Hindlimb muscle (tissue), 1 donor: ENCODE measurements at places on chromosomes 2 and 18.
A peak's percentile ranks its signal among the peaks of the same experiment; 100 is the strongest.

- no peak for DNase-seq
Observed at GRCh38 chr2:199395311-199395710, 62.4 kb downstream of the SATB2 start.

- DNase-seq, result no peak
Observed at GRCh38 chr18:73927496-73927895, 220.1 kb downstream of the FBXO15 start.

DNA sequence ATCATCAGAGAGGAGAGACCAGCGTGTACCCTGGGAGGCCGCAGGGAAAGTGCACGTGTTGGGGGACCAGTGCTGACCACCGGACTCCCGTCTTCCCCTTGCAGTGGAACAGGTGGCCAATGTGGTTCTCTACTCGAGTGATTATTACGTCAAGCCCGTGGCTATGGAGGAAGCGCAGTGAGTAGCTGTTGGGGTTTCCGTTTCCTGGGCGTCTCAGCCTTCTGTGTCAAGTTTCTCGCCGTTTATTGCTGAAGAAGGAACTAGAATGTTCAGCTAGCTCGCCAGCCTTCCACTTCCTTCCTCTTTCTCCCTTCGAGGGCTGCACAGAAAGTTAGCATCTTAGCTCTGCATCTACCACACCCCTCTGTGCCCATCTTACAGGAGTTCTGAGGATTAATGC, 22.8 kb upstream of the DGKD start:
- peak; percentile 40 for DNase-seq

- DNase-seq, result no peak
Observed at GRCh38 chr2:100875516-100876230, 55.7 kb downstream of the NPAS2 start.

GRCh38 chr2:167438206-167438605, 549.9 kb downstream of the XIRP2 start:
- DNase-seq, result no peak

DNA sequence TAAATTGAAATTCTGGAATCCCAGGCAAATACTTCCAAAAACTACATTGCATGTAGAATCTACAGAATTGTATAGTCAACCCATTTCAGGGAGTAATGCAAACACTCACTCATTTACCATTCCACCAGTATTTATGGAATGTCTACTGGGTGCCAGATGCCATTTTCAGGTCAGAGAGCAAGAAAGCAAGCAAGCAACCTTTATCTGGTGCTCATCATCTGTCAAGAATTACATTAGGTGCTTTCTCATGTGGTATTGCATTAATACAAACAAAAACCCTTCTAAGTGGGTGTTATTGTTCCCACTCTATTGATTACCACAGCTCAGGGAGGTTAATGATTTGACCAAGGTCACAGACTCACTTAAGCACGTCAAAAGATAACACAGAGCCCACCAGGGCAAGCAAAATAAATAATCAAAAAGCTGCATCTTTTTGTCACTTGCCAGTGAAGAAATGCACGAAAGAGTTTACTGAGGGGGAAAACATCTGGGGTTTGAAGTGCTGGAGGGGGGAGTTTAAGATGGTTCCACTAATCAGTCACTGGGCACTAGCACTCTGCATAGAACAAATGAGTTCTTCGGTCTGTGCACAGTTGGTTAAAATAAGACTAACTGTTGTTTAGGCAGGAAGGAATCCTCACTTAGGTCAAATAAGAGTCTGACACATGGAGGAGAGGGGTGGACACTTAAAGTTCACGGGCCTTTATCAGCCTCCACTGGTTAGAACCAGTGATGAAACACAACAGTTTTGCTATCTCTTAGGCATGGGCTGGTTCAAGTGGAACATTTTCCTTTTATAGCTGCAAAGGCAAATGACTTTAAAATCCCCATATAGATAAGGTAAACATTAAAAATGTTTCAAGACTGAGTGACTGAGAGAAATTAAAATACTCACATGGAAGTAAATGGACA, 208.8 kb downstream of the CDH2 start:
- DNase-seq, result no peak

DNA sequence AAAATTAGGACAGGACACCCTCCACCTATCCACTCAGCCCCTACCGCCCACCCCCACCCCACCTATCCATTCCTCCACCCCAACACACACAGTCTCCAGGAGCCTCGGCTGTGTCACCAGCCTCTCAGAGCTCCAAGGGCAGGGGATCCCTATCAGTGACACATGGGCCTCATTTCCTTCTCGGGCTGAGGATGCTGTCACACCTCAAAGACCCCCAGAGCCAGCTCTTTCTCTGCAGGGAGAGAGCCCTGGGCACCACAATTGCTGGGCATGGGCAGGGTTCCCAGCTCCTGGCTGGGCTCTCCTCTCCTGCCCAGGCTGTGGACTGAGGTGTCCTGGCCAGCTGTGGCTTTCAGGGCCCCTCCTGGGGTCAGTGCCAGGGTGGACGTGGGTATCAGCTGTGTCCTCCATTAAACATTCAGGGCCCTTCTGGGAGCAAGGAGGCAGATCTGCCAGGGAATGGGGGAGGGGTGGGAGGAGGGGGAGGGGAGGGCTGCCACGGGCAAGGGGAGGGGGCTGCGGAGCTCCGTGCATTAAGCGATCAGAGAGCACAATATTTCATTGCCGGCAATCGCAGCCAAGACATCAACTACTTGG, 14.3 kb upstream of the ECEL1 start:
- no peak for DNase-seq

DNA sequence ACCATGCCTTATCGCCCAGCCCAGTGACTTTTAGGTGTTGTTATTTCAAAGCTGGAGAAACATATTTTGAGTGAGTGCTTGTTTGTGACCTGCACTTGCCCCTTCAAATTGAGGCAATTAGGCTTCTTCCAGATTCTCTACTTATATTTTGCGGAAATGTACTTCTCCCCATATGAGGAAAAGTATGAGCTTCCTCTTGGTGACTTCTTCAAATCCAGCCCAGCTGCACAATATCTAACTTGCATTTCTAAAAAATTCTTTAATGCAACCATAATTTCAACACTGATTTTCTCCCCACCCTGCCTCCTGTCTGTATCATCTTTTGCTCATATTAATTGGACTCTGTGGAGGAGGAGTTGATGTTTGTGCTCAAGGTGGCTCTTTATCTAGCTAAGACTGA, 391.2 kb upstream of the POU3F3 start:
- DNase-seq, result no peak

- no peak for DNase-seq
Observed at GRCh38 chr2:2331881-2332280, 806 bp upstream of the MYT1L start.

DNA sequence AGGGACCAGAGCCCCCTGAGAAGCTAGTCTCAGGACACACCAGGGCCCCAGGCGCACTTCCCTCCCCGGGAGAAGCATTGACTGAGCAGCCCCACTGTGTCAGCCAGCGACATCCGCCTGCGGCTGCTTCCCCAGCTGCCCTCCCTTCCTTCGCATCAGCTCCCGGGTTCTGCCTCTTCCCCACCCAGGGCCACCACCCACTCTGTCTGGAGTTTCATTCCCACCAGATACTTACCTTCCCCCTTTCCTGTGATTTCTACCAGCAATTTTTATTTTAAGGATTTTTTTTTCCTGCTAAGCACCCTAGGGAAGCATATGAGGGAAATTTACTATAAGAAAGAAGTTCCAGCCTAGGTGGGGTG, 99.2 kb downstream of the SMAD7 start:
- DNase-seq, result no peak

- DNase-seq, result no peak
Observed at GRCh38 chr2:172200495-172201085, 97.9 kb upstream of the DLX2 start.

GRCh38 chr2:184730288-184730687, 132.0 kb downstream of the ZNF804A start:
- DNase-seq, result no peak

DNA sequence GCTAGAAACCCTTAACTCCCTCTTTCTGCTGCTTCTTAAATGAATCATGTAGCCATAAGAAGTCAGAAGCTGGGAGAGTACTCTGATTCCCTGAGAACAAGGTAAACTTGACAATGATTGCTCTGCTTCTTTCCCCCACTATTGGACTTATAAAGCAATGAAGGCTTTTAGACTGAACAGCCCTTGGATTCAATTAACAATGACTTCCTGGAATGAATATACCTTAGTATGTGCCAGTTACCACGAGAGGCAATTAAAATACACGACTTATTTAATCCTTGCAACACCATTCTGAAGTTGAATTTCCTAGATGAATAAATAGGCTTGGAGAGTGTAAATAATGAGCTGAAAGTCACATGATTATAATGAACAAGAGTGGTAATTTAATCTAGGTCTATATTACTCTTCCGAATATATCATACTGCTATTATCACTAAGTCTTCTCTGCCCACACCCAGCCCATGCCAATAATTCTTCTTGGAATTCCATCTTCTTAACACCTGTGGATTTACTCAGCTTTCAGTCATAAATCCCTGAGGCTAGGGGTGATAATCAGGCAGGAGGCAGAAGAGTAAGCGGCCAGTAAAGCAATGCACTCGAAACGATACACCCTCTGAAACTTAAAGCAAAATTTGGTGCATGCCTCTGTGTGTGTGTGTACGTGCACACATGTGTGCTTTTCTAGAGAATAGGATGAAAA, 170.2 kb downstream of the ATAD2B start:
- no peak for DNase-seq

GRCh38 chr2:171924170-171924942, 2.1 kb downstream of the HAT1 start:
- DNase-seq, result no peak

DNA sequence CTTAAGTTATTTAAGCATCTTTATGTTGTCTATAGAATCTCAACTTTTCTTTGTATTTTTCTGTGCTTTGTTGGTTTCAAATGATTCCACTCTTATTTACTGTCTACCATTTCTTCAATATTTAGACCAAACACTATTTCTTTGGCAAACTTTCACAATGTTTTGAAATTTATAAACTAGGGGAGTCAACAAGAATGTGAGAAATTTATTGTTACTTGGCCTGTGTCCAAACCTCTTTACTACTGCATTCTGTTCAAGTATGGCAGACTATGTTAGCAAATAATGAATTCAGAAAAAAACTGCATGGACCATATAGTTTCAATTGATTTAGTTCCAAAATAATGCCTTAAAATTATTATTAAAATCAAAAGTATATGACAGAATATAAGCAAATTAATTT, 470.2 kb downstream of the FBXO15 start:
- no peak for DNase-seq

- DNase-seq, result no peak
Observed at GRCh38 chr2:86027196-86027921, 78.3 kb downstream of the POLR1A start.

- peak; percentile 69 for DNase-seq
Observed at GRCh38 chr2:126656431-126657147, 631 bp downstream of the GYPC start.

DNA sequence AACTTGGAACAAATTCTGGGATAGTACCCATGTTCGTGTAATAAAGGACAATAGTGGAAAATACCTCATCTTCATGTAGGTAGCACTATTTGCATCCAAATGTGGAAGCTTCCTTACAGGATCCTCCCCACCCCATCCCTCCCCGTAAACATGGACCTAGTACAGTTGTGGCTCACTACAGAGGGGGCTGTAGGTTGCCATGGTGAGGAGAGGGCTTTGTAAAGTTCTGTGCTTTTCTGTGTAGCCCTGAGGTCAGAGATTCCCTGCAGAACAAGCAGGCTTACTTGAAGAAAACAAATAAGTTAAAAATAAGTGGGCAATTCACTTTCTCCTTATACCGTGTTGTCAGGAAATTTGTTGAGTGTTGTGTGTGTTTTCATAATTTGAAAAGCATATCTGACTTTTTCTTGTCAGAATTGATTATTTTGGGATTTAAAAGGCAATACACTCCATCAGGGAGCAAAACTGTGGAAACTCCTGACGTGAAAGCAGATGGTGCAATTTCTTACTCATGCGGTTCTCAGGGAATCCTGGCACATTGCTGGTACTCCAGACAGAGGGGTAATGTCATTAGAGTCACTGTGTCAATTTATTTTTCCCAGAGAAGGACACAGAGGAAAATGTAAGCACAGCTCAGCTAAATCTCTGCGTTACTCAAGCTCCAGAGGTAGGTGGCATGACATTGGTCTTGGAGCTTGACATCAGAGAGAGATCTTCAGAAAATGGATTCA, 174.2 kb upstream of the LHCGR start:
- no peak for DNase-seq

DNA sequence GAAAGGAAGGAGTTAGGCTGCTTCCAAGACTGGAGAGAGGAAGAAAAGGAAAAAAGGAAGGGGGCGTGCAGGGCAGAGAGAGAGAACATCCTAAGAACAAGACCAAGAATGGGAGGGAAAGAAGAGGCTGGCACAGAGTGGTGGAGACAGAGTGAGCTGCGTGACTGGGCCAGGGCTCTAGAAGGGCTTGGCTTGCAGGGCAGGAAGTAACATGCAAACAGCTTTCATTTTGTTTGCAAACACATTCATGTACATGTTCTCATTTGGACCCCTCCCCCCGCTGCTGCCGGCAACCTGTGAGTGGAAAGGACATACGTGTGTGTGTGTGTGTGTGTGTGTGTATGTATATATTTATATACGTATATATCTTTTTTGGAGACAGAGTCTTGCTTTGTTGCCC, 46.8 kb upstream of the DNMT3A start:
- no peak for DNase-seq

GRCh38 chr2:149002891-149003740, 35.4 kb upstream of the LYPD6B start:
- no peak for DNase-seq

GRCh38 chr2:29201979-29202378, 86.8 kb downstream of the CLIP4 start:
- no peak for DNase-seq

- no peak for DNase-seq
Observed at GRCh38 chr2:99169534-99169933, 11.3 kb downstream of the MITD1 start.
